ENCODE measurements at places on chromosomes 12 and 14.

DNA sequence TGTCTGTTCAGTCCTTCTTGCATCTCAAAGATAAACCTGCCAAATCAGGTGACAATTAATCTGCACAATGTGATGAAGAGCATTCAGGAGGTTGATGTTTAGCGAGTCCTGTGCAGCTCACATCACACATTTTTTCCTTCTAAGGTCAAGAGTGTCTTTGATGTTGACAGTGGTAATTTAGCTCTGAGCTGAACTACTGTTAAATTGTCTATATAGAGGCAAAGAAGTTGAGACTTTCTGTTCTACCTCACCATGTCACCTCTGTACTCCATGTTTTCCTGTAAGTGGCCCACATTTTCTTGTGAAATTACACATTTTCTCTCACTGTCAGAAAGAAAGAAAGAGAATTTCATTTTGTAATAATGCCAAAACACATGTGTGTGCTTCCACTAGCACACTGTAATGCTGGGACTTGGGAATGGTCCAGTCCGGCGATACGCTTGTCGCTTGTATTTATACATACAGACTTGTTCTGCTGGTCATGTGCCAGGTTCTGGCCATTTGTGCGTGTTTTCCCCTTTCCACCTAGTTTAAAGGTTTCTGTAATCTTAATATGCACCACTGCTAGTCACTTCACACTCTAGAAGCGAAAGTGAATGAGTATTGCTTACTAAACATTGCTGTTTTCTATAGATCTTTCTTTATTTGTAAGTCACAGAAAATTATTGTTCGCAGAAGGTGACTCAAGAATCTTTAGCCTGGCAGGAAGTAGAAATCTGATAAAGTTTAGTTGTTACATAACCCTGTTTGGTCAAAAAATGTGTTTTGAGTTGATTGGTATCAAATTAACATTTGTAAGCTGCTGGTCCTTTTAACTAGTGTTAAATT is 328.9 kb downstream of the TMTC2 start:
- DNase-seq: no peak

GRCh38 chr14:28001002-28001401 is 765.6 kb upstream of the FOXG1 start:
- no peak for DNase-seq

GRCh38 chr14:105268736-105269354 is 20.5 kb downstream of the BTBD6 start:
- no peak for DNase-seq

- DNase-seq: no peak
These were observed 22.2 kb downstream of the SFSWAP start for GRCh38 chr12:131732996-131733615.

DNA sequence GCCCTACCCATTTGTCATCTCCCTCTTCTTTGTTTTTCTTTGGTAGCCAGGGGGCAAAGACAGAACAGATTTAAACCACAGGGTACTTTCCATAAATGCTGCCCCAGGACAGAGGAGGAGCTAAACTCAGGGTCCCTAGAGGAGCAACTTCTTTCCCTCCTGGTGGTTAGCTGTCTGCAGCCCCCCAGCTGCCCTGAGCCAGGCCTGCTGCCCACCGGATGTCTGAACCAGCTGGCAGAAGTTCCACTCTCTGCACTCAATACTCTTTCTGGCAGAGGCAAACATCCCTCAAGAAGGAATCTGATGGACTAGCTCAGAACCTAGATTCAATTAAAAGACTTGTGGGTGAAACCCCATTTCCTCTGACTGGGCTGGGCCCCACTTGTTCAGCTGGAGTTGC is 10.7 kb downstream of the VDR start:
- no peak for DNase-seq

- no peak for DNase-seq
These were observed 27.6 kb downstream of the TCTN1 start for GRCh38 chr12:110641521-110641920.

DNA sequence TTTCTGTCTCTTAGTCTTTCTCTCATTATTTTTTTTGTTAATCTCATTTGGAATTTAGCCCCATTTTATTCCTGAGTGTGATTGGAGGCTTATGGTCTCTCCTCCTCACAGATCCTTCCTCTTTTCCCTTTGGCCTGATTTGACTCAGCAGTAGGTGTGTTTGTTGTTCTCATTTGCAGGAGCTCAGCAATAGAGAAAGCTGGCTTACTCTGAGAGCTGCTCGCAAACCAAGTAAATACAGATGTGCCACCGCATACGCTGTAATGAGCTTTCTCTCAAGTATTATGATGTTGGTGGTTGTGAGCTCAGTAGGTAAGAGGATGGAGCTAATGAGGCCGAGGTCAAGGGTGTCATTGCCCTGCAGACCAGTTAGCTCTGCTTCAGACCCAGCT is 206.5 kb downstream of the ETV6 start:
- DNase-seq: no peak

DNA sequence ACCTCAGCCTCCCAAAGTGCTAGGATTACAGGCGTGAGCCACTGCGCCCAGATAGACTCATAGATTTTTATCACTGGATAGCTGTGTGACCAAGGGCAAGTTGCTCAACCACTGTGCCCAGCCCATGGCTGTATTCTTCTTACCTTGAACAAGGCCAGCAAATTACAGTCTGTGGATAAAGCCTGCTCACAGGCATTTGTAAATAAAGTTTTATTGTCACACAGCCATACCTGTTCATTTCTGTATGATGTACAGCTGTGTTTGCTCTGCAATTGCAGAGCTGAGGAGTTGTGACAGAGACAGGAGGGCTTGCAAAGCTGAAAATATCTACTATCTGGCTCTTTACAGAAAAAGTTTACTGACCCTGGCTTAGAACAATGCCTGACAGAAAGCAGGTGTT is 35.2 kb upstream of the LHX5 start:
- no peak for DNase-seq

DNA sequence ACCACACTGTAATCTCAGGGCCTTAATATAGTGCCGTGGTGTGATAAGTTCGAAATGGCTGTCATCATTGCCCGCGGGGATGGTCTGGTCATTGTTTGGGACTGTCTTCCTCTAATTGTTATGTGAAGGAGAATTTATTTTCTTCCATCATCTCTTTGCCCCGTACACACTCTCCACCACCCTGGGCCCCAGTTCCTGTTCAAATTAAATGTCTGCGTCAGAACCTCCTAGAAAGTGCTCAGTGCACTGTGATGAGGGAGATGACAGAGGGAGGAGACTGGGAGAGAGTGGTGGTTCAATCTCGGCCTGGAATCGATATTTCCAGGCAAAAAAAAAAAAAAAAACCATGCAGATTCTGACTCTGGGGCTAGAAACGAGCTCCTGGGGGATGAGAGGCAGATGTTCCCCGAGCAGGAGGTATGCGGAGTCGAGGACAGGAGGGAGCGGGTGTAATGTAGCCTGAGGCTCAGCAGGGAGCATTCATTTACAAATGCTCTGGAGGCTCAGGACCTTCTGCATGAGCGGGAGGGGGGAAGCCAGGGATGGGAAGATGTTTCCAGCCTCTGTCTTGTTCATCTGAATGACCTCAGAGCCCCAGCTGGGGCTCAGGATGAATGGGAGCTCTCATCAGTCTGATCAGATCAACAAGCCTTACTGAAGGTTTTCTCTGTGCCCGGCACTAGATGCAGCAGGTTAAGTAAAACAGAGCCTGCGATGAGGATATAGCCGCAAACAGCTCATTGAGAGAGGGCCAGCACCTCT is 219.5 kb downstream of the TBX5 start:
- DNase-seq: no peak

- no peak for DNase-seq
These were observed 64.9 kb downstream of the ETNK1 start for GRCh38 chr12:22689876-22690275.

GRCh38 chr12:14399871-14400270 is 34.4 kb downstream of the ATF7IP start:
- no peak for DNase-seq

GRCh38 chr14:93688239-93688666 is 100.0 kb downstream of the PRIMA1 start:
- DNase-seq: no peak

DNA sequence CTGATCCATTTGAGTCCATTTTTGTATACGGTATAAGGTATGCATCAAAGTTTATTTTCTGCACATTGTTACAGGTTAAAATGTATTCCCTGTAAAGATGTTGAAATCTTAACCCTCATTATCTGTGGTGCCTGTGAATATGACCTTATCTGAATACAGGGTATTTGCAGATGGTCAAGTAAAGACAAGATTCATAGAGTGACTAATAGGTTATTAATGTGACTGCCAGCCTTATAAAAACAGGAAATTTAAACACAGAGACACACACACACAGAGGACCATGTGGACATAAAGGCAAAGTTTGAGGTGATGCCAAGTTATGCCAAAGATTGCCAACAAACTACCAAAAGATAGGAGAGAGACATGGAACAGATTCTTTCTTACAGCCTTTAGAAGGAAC is 347.2 kb upstream of the DCN start:
- no peak for DNase-seq
